ENCODE measurements at places on chromosomes 7 and 10. TPM values are rescaled to one million over a fixed set of nuclear protein-coding genes. Genes with fewer than 3 reads are reported as not detected.

ASIC3 gene
- total RNA-seq, result 0.34 TPM

HOXA10 gene
- 15.3 TPM for total RNA-seq

AKR1C8 gene
- total RNA-seq, result not detected

FRMD4A gene
- total RNA-seq, result 37.9 TPM

DNAJC12 gene
- 1.8 TPM for total RNA-seq

CYP3A4 gene
- not detected for total RNA-seq

TMEM184A gene
- 142 TPM for total RNA-seq

SLC25A13 gene
- 40.6 TPM for total RNA-seq

DNA sequence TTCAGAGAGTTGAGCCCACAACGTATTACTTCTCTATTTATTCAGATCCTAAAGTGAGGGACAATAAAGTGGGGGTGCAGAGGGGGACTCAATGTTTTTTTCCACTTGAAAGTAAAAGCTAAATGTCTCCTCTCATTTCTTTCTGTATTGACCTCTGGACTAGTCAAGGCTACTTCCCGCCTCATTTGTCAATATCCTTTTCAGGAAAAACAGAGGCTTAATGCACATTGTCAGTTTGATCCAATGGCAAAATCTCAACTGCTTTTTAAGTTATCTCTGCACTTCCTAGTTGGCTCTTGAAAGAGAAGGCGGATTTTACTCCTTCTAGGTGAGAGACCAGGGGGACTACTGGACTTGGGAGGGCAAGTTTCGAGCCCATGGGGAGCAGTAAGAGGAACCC, 56.4 kb downstream of the HIPK2 start:
- DNase-seq, result no peak

- DNase-seq, result no peak
Observed at GRCh38 chr7:91692800-91693199, 187.7 kb downstream of the MTERF1 start.

DNA sequence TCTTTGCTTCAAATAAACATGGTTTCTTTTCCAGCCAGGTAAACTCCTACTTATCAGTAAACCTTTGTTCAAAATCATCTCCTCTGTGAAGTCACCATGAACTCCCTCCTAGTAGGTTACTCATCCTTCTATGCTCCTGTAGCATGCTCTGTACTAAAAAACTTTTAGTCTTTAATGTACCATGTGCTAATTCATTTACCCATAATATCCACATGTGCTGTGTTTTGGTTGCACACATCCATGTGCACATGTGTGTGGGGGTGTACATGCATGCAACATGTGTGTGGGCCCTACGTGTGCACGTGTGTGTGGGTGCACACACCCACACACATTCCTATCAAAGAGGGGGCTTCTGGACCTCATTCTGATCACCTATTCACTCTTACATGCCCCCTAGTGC, 259.9 kb upstream of the SP4 start:
- DNase-seq, result no peak

DNA sequence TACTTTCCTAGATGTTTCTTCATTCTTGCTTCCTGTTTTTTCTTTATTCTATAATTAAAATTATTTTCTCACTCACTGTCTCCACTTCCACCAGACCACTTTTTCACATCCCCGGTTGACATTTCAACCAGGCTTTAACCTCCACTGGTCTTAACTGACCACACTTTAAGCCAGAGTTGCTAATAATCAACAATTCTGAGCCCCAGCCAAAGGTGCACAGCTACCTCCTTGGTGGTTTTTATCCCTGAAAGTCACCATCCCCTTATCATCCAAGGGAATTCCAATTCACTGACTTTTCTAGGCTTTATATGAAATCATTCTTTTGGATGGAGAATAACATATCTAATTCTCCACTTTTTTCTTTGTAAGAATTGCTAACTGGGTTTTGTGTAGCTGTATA, 138.9 kb downstream of the FRMD4A start:
- DNase-seq, result no peak

GRCh38 chr10:108850138-108850854, 1073.0 kb downstream of the XPNPEP1 start:
- no peak for DNase-seq

- DNase-seq, result no peak
Observed at GRCh38 chr7:158120316-158120715, 467.3 kb downstream of the PTPRN2 start.

- peak; percentile 66 for DNase-seq
Observed at GRCh38 chr7:83547526-83547925, 101.4 kb downstream of the SEMA3E start.

DNA sequence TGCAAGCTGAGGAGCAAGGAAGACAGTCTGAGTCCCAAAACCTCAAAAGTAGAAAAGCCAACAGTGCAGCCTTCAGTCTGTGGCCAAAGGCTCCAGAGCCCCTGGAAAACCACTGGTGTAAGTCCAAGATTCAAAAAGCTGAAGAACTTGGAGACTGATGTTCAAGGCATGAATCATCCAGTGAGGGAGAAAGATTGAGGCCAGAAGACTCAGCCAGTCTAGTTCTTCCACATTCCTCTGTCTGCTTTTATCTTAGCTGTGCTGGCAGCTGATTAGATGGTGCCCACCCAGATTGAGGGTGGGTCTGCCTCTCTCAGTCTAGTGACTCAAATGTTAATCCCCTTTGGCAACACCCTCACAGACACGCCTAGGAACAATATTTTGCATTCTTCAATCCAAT, 20.1 kb upstream of the MDFIC start:
- no peak for DNase-seq

GRCh38 chr10:10017716-10018115, 1000.0 kb upstream of the CELF2 start:
- no peak for DNase-seq

GRCh38 chr7:98348726-98349474, 52.0 kb downstream of the BAIAP2L1 start:
- DNase-seq, result no peak
